ENCODE measurements at places on chromosomes 3 and 15. TPM values are rescaled to one million over a fixed set of nuclear protein-coding genes. Genes with fewer than 3 reads are reported as not detected.

- no peak for DNase-seq
- no peaks in the 10 kb centered on the region for H3K27me3 ChIP-seq
- H3K4me1 ChIP-seq = no peaks in the 10 kb centered on the region
Observed at GRCh38 chr3:143536817-143537535, 311.3 kb downstream of the SLC9A9 start.

DNA sequence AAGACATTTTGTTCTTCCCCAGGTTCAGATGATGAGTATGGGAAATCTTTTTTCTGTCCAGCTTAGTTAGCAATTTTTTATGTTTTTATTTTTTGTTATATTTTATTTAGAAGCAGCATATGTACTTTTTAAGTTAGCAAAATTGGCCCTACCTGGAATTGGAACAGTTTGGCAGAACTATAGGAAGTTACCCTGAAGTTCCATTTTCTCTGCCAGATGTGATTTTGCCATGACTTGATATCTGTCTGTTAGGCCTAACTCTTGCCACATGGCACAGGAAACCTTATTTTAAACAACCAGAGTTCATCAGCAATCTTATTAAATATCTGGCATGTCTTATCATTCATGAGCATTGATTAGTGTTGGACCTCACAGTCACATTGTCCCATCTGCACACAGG, 67.1 kb downstream of the ADAMTSL3 start:
- no peaks in the 10 kb centered on the region for H3K27me3 ChIP-seq
- no peak overlapping the region for H3K4me3 ChIP-seq
- no peak for DNase-seq
- H3K4me1 ChIP-seq = no peaks in the 10 kb centered on the region
- no peaks in the 10 kb centered on the region for H3K36me3 ChIP-seq

GRCh38 chr15:66923438-66923881, 141.9 kb upstream of the SMAD3 start:
- H3K27ac ChIP-seq = no peak overlapping the region
- no peaks in the 10 kb centered on the region for H3K36me3 ChIP-seq
- no peak overlapping the region for H3K4me3 ChIP-seq
- DNase-seq = peak; percentile 61

DNA sequence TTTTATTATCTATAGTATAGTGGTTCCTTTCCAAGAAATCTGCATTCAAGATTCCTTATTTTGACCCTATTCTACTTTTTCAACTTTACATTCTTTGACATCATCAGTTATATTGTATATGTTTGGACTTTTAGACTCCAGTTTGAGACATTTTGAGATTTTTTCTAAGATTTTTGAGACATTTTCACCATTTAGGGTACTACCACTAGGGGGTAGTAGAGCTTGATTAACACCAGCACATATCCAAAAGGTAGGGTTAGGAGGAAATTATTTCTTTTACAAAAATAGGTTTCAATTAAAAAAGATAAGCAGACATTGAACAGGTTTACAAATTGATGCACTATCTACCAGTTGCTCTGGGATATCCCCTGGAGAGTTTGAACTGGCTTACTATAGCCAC, 262.5 kb downstream of the SCAPER start:
- no peaks in the 10 kb centered on the region for H3K27me3 ChIP-seq
- no peak overlapping the region for H3K27ac ChIP-seq
- H3K4me3 ChIP-seq = no peak overlapping the region
- H3K36me3 ChIP-seq = no peaks in the 10 kb centered on the region
- H3K4me1 ChIP-seq = no peaks in the 10 kb centered on the region

NPAP1 gene
- total RNA-seq = not detected

Measured in SJSA1 (cell line).